ENCODE measurements at places on chromosomes 12 and 14.

- no peak for DNase-seq
Measured at GRCh38 chr12:54463484-54463883, 9.9 kb downstream of the GTSF1 start.

- no peak for DNase-seq
Measured at GRCh38 chr14:40838601-40839000, 768.1 kb upstream of the LRFN5 start.

GRCh38 chr14:78959674-78960264 lies 789.6 kb downstream of the NRXN3 start:
- DNase-seq = peak; percentile 56

GRCh38 chr12:55931780-55932550 lies 1.0 kb downstream of the DGKA start:
- no peak for DNase-seq

DNA sequence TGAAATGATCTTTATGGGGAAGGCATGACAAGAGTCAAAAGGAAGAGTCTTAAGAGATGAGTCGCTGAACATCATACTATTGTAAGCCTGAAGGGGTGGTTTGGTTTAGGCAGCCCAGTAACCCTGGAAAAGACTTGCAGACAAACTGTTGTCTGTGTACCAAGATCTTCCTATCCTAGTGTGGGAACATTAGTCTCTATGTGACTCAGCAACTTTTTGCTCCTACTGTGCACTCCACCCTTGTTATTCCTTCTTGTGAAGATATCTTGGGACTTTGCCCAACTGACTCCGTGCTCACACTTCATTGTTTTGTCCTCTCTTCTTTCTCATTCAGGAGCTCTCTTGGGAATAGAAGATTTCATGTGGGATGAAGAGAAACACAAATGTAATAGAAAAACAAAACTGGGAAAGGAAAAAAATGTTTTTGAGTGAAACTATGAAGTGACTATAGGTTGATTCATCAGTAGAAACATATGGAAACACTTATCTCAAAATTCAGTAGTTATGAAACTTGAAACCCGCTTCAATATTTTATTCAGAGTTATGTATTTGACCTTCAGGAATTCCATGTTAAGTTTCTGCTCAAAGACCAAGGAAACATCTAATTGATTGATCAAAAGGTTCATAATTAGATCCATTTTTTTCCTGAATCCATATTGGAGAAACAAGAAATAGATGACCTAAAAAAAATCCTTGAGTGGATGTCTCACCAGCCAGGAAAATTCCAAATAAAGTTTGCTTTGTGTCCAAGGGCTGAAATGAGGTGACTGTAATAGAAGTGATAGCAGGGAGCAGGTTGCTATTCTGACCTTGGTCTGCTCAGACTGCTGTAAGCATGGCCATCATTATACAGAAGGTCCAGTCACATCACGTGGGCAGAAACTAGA lies 67.2 kb downstream of the BTG1 start:
- no peak for DNase-seq

DNA sequence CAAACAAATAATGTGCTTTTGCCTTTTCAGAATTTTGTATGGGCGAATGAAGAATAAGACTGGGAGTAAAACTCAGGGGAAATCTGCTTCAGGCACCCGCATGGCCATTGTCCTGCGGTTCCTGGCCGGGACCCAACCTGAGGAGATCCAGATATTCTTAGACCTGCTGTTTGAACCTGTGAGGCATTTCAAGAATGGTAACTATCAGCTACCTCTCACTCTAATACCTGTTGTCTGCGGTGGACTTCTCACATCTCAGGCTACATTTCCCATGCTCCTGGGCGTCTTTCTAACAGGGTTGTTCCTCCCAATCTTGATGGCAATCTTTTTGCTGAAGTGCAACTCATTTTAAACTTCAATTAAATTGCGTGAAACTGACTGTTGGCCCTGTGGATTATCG lies 47.1 kb downstream of the UTP20 start:
- no peak for DNase-seq

DNA sequence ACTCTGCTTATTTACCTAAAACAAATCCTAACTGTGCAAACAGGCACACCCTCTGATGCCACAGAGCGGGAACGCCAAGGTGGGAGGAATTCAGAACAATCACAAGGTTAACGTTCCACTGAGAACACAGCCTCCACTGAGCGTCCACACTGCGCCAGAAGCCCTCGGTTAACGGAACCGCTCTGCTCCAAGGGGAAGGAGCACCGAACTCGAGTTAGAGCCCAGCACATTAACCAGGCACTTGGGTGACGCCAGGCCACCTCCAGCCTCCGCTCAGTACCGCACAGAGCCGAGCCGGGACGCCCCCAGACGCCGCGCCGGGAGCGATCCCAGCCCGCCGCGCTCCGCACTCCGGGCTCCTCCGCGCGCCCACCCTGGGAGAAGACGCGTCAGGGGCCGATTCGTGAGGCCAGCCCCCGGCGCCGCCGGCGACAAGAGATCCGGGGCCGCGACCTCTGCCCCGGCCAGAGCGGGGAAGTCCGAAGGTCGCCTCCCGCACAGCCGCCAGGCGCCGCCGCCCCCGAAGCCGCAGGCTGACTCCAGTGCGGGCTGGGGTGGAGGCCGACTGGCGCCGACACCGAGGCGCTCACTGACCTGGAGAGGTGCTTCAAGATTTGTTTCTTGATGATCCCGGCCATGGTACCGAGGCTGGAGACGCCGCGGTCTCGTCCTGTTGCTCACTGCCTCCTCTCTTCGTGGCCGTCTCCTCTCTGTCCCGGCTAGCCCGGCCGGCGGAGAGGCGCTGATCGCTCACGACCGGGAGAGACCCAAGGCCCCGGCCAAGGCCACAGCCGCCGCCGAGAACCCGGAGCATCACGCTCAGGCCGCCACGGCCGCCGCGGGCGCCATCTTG lies 450 bp downstream of the BLTP3B start:
- peak; percentile 38 for DNase-seq

DNA sequence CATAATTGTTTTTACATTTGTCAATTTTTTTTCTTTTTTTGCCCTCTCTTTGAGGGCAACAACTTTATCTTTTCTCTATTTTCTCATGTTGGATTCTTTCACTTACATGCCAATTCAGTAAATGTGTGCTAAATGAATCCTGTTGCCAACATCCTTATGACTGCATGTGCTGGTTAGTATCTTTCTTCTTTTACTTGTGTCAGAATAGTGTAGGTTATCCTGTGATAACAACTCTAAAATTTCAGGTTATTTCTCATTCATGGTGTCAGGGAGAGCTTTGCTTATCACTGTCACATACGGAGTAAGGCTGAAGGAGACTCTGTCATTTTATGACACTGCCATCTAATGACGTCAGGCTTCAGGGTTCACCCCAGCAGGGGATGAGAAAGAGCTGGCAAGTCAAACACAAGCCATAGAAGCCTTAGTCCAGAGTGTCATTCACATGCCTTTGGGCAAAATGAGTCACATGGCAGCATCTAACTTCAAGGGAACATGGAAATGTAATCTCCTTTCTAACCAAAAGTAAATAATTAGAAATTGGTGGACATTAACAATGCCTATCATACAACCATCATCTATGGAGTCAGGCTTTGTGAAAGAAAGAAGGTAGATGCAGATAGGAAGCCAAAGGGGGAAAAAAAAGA lies 242.5 kb upstream of the ATP2B1 start:
- DNase-seq = no peak

DNA sequence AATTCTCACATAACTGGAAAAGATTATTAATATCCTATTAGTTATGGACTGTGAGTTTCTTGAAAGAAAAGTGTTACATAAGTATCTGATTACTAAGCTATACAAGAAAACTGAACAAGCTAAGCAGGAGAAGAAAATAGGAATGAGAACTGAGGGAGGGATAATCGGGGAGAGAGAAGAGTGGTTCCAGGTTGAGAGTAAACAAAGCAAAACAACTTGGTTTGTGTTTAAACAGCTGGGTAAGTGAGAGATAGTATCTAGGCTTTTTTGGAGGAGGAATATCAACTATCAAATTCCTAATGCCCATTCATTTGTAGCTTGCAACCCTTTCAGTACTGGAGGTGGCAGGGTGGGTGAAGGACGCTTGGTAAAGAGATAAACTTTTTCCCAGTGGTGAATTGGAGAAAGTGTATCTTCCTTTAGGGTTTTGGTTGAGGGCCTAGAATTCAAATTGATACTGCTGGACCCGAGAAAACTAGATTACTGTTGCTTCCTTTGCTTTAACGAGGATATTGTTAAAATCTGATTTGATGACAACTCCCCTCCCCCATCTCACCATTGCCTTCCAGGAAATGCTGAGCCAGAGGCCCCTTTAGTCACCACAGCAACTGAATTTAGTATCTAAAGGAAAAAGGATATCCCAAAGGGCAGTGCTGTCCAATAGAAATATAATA lies 2.0 kb upstream of the SLC2A3 start:
- no peak for DNase-seq

DNA sequence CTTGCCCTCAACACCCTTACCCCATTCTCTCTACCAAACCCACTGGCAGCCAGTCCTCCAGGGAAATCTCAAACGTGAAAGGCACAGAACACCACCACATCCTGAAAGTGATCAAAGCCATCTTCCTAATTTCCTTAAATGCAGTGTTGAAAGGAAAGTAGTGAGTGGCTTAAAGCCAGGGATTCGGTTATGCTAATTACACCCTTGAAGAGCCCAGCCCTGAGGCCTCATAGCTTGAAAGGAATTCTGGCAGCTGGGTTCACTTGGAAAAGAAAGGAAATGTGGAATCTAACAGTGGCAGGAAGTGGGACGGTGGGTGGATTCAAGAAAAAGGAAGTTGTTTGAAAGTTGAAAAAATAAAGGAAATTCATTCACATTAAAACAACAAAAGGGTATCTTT lies 73.0 kb upstream of the FICD start:
- no peak for DNase-seq
